ENCODE measurements at places on chromosomes 4 and X.
A peak's percentile ranks its signal among the peaks of the same experiment; 100 is the strongest.

GRCh38 chrX:148611993-148612392, 111.6 kb downstream of the AFF2 start:
- DNase-seq, result no peak

DNA sequence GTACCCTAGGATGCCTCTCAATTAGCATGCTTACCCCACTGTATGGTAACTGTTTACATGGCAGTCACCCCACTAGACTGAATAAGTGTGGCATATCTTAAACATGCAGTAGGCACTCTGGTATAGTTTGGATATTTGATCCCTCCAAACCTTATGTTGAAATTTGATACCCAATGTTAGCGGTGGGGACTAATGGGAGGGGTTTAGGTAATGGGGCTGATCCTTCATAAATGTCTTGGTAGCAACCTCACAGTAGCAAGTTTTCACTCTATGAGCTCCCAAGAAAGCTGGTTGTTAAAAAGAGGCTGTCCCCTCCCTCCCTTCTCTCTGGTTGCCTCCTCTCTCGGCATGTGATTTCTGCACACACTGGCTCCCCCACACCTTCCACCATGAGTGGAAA, 10.1 kb downstream of the TMEM150C start:
- no peak for DNase-seq

DNA sequence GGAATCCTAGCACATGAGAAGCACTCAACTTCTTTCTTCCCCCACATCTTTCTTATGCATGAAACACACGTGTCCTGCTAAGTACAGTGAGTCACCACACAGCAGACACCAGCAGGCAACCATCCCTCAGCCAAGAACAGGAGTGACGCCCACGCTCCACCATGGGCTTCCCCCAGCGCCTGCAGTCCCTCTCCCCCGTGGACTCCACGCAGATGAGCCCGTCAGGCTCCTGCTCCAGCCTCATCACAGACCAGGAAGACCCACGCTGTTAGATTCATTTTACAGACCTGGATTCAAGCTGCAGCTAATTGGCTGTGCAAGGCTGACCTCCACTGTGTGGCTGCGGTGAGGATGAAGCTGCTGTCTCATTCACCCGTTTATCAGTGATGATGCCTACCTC, 16.7 kb downstream of the HMX1 start:
- no peak for DNase-seq

DNA sequence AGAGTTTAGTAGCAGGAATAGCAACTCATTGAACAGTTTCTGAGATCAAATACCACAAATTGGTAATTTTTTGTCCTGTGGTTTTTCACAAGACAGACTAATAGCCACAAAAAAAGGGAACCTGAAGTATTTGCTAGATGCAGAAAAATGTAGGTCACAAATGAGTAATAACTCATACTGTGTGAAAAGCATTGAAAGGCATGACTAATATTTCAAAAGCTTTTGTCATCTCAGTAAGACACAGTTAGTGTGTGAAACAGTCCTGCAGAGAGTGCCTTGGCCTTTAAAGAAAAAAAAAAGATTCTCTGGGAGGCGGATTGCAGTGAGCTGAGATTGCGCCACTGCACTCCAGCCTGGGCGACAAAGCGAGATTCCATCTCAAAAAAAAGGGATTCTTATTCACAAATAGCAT, 31.4 kb upstream of the SLC25A31 start:
- DNase-seq, result no peak

GRCh38 chr4:139898293-139898692, 232.7 kb downstream of the MGST2 start:
- DNase-seq, result no peak

DNA sequence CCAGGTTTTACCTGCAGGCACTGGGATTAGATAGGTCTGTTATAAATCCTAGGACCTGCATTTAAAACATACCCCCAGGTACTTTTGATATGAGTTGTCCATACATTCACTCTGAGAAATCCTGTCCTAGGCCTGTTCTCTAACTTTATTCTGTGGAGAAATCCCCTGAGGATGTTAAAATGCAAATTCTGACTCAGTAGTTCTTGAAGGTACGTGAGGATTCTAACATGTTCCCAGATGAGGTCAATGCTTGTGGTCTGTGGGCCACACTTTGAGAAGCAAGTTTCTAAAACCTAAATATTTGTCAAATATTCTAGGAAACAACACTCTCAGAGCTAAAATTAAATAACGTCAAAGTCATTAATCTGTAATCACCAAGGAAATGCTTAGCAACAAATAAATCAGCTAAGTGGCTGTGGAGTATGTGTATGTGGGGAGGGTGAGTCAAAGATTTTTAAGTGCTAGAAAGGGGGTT, 101.3 kb upstream of the MAGEB16 start:
- no peak for DNase-seq

DNA sequence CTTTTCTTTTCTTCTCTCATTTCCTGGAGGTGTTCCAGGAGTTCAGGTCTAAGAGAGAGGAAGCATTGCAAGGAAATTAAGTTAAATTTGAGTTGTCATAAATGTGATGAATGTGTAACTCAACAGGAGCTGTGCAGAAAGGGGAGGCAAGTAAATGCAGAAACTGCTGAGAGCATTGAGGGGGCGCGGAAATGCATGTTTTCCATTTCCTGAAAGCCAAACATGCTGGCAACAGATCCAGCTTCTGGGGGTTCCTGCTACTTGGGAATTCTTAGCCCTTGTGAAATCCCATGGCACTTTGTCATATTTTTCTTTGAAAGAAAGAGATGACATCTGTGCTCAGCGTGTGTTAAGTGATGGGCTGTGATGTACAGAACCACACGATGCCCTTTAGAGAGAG, 33.8 kb upstream of the NAP1L5 start:
- DNase-seq, result no peak

DNA sequence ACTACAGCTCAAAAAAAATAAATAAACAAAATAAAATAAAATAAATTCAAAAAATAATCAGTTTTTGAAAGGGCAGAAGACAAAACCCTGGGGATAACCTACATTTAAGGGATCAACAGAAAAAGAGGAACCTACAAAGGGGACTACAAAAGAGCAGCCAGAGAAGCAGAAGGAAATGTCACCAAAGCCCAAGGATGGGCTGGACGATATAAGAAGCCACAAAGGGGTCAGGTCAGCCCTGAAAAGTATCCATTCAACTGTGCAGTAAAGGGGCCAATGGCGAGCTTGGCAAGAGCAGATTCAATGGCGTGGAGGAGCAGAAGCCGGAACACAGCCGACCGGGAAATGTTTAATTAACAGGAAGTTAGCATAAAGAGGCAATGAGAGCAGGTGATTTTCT, 16.9 kb downstream of the ACOT9 start:
- DNase-seq, result no peak

DNA sequence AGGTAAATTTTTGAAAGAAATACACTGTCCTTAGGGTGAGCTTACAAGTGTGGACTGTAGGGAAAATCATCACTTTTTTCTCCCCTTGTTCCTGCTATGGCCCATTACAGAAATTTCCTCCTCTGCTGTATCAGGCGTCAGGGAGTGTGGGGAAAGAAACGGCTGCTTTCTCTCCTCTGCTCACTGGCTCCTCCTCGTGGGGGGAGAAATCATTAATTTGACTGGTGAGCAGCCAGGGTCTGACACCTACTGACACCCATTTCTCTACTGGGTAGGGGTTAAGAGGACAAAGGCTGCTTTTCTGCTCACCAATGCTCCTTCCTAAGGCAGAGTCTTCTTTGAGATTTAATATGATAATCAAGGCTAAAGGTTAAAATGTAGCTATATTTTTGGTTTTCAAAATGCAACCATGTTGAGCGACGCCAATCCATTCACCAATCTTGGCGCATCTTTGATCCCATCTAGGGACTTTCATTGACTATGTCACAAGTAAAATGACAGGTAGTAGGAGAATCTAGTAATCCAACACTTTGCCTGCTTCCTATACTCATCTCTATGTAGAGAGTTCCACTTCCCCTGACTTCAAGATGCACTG, 25.1 kb downstream of the SETD7 start:
- DNase-seq, result peak; percentile 44

DNA sequence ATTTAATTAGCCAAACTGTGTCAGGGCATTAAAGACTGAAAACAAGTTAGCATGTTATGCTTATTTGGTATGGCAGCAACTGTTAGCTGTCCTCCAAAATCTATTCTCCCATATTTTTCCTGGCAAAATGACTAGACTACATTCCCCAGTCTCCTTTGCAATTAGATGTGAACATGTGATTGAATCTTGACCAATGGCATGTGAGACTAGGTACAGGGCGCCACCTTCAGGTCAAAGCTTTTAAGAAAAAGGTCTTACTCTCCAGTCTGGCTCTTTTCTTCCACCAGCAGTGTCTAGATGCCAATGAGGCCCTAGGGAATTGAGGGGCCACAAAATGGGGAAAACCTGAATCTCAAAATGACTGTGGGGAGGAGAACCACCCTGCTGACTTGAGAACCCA, 408.2 kb downstream of the SMARCA1 start:
- peak; percentile 4 for DNase-seq

DNA sequence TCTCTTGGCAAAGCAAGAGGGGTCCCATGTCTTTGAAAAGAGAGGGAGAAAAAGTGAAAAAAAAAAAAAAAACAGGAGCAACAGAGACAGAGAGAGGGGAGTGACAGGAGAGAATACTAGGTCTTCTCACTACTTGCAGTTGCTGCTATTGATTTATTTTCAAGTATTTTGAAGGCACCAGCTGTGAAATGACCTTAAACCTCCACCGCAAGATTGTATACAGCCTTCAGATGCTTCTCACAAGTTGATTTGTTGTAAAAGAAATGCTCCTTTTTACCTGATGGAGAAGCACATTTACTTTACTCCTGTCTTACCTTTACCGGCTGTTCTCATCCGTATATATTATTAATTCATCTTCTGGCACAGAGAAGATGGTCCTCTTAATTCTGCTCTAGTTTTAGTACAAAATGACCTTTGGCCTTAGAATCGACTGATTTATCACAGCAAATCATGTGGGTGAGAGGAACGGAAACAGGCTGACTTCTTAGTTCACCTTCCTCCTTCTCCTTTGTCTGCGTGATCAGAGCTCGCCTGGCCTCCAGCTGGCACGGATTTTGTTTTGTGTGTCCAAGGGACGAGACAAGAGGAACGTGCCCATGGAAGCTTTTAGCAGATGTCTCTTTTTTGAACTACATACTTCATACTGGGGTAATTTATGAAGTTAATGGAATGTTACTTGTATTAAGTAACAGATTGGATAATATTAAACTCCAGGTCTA, 82.4 kb upstream of the PACRGL start:
- no peak for DNase-seq

DNA sequence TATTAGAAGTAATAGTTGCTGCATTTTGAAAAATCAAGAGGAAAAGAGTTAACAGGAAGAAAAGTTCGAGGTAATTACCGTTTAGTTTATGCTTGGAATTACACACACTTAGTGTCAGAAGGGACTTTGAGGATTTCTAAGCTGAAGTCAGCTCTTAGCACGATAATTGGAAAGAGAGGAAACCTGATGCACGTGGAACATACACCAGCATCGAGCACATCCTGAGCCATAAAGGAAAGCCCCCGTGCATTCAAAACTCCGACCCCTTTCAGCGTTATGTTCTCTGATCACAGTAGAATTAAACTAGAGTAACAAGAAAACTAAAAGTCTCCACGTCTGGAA, 400 bp upstream of the PAQR3 start:
- DNase-seq, result peak; percentile 41

- no peak for DNase-seq
Observed at GRCh38 chrX:69522052-69522451, 17.9 kb downstream of the NALF2 start.

- no peak for DNase-seq
Observed at GRCh38 chrX:63363788-63364187, 12.7 kb upstream of the SPIN4 start.

DNA sequence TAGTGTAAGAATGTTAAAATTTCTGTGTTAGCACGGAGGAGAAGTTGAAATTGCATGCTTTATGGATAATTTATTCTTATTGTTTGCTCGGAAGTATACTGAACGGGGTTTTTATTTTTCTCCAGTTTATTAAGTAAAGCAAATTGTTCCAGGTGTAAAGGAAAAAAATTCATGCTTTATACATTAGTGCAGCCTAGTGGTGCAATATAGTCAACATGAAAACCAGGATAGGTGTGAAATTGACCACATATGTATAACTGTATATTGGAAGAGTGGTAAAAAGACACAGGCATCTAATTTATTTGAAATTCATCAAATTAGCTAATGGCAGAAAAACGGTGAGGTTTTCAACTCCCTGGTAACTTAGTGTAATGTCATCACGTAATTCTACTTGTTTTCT, 959 bp downstream of the BRS3 start:
- peak; percentile 3 for DNase-seq

- no peak for DNase-seq
Observed at GRCh38 chrX:120357186-120357585, 4.7 kb upstream of the ATP1B4 start.

Measured in NCI-H526 (cell line).